CD4-positive, alpha-beta T cell treated with Interleukin-15 for 1 hour (primary cell): ENCODE measurements at places on chromosomes 2 and 18.
A peak's percentile ranks its signal among the peaks of the same experiment; 100 is the strongest.

DNA sequence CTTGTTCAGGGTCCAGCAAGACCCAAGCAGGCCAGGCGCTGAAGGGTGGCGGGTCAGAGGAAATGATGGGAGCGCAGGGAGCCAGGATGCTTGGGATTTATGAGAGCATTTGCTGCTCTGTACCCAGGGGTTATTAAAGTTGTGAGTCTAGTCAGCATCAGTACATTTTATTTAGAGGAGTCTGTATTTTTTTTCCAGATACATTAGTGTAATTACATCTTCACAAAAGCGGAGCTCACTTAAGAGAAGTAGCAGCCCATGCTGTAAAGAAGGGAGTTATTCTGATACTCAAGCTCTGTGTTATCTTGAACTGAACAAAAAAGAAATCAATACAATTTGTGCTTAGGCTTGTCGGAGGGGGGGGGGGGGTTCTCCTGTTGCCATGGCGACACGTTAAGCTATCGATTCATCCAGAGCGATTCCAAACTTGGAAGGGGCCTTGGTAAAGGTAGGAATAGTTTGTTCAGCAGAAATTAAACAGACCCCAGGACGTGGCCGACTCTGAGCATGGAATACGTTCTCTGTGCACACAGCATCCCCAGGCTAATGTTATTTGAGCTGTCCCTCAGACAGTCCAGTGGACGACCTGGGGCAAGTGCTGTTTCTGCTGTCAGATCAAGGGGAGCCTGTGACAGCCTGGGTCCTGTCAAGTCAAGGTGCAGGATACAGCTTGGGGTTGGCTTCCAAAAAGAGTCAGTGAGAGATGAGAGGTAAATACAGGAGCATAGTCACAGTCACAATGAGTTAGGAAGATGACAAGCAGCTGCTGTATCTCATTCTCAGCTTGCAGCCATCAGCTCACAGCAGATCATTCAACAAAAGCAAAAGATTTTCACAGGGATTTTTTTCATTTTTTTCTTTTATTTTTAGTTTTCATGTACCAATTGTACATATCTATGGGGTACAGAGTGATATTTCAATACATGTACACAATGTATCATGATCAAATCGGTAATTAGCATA is 387.6 kb downstream of the DCDC2C start:
- no peak for DNase-seq

GRCh38 chr18:23721696-23722480 is 32.6 kb downstream of the LAMA3 start:
- DNase-seq = no peak

- DNase-seq = no peak
Observed at GRCh38 chr18:26575865-26576217, 27.5 kb upstream of the KCTD1 start.

DNA sequence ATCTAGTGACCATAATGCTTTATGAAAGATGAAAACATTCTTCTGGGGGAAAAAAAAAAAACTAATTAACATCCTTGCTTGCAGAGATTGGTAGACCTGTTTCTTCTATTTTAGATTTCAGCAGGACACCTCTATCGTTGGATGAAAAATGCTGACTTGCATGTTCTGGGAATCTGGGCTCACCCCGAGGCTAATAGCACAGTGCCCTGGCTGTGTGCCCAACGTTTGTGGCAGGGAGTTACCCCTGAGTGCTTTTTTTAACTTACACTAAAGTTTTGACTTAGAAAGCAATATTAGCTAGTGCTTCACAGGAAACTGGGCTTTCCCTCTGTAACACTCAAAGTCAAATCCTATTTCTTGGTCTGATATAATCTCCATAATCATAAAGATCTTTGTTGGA is 233.2 kb downstream of the SLC8A1 start:
- DNase-seq = no peak

- no peak for DNase-seq
Observed at GRCh38 chr2:70947556-70948184, 12.0 kb downstream of the ATP6V1B1 start.

DNA sequence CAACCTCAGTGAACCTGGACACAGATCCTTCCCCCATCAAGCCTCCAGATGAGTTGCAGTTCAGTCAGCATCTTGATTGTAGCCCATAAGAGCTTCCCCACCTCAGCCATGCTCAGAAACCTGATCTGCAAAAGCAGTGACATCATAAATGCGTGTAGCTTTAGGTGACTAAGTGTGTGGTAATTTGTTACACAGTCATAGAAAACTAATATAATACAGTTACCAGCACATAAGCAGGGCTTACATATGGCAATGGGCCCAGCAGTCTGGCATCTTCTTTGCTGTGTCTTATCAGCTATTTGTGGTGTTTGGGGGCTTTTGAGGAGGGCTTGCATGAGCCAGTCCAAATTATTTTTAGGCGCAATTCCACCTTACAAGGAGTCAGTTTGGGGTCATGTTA is 807.0 kb downstream of the SLC4A3 start:
- DNase-seq = no peak

GRCh38 chr2:235595422-235596010 is 101.7 kb downstream of the AGAP1 start:
- DNase-seq = no peak

GRCh38 chr2:112182581-112183034 is 44.4 kb downstream of the FBLN7 start:
- peak; percentile 45 for DNase-seq

DNA sequence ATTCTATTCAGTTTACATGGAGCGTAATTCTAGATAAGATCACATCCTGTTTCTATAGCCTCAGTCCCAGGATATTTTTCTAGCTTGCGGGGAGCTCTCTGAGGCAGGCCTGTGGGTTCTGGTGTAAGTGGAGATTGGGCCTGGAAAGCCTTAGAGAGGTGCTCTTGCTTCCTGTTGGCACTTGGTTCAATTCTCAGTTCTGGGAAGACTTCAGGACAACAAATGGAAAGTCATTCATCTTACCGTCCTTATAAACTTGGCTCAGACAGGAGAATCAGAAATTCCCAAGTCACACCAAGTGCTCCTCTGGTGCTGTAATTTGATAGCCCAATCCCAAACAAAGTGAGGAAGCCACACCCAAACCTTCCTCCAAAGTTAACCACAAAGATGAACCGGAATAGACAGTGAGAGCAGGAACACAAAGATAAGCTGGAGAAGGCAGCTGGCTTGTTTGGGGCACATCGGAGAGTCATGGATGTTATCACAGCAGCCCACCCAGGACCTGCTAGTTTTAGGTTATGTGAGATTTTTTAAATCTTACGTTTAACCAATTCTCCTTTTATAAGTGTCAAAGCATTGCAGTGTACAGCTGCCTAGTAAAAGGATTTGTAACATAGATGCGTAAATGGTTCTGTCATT is 144.3 kb upstream of the MAP3K20 start:
- DNase-seq = no peak

- no peak for DNase-seq
Observed at GRCh38 chr2:144426981-144427479, 92.9 kb downstream of the ZEB2 start.

GRCh38 chr2:41741951-41742595 is 305.7 kb upstream of the PKDCC start:
- no peak for DNase-seq

GRCh38 chr2:9975805-9976447 is 24.4 kb downstream of the GRHL1 start:
- no peak for DNase-seq

DNA sequence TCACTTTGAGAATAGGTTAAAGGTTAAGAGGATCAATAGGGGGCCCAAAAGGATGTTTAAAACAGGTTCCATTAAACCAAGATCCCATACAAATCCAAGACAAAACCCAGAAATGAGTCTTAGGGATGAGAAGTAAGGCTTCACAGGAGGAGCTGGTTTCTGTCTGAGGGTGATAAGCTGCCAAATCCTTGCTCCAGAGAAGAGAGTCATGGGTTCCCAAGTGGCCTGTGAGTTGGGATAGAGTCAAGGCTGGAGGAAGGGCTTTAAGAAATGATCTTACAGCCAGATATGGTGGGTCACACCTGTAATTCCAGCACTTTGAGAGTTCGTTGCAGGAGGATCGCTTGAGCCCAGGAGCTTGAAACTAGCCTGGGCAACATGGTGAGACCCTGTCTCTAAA is 40.2 kb upstream of the LCLAT1 start:
- DNase-seq = no peak

- no peak for DNase-seq
Observed at GRCh38 chr18:24875286-24875685, 414.8 kb downstream of the HRH4 start.

DNA sequence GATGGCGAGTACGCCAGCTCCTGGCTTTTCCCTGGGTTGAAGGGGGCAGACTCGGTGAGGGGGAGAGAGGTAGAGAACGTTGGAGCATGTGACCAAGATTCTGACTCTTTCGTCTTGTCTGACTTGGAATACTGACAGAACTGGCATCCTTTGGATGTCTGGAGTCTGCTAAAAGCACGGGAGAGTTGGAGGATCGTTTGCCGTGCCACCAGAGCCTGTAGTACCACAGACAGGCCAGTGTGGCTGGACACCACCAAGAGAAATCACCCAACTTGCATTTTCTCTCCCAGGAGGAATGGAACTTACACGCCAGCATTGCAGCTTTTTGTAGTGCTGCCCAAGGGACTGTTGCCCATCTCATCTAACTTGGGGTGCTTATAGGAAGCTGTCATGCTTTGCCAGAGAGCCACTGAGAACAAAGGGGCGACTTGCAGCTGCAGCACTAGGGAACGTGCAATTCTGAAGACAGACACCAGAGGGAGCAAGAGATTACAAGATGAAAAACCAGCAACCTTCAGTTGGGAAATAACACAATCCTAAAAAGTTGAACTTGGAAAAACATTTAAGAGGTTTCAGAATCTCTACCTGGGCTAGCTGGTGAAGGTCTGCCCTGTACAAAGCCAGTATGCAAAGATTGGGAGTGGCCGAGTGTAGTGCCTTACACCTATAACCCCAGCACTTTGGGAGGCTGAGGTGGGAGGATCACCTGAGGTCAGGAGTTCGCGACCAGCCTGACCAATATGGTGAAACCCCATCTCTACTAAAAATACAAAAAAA is 24.1 kb downstream of the PSMG2 start:
- DNase-seq = peak; percentile 35

- DNase-seq = no peak
Observed at GRCh38 chr2:42556315-42556890, 12.0 kb upstream of the MTA3 start.

GRCh38 chr2:45746888-45747287 is 95.4 kb downstream of the PRKCE start:
- no peak for DNase-seq

GRCh38 chr2:12987246-12987645 is 270.5 kb downstream of the TRIB2 start:
- DNase-seq = no peak

GRCh38 chr2:239685965-239686364 is 285.1 kb upstream of the HDAC4 start:
- DNase-seq = no peak

GRCh38 chr18:49669403-49669802 is 107.5 kb downstream of the LIPG start:
- DNase-seq = no peak

DNA sequence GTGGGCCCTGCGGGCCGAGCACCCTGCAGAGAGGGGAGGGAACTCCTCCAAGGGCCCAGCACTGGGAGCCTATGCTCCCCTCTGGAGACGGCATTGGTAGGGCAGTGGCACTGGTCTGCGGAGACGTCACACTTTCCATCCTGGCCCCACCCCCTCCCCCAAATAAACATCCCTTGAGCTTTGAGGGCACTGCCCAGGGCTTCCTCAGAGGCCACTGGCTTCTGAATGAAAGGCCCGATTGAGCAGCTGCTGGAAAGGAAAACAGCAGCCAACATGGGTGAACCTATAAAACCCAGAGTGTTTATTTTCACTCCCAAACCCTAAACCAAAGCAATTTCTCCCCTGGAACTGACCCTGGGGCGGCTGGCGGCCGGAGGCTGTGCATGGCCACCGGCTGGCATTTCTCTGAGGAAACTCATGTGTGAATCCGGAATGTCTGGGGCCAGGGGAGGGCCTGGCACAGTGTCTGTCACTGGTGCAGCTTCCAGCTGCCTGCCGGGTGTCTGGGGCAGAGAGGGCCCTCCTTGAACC is 138.9 kb downstream of the DYSF start:
- no peak for DNase-seq

DNA sequence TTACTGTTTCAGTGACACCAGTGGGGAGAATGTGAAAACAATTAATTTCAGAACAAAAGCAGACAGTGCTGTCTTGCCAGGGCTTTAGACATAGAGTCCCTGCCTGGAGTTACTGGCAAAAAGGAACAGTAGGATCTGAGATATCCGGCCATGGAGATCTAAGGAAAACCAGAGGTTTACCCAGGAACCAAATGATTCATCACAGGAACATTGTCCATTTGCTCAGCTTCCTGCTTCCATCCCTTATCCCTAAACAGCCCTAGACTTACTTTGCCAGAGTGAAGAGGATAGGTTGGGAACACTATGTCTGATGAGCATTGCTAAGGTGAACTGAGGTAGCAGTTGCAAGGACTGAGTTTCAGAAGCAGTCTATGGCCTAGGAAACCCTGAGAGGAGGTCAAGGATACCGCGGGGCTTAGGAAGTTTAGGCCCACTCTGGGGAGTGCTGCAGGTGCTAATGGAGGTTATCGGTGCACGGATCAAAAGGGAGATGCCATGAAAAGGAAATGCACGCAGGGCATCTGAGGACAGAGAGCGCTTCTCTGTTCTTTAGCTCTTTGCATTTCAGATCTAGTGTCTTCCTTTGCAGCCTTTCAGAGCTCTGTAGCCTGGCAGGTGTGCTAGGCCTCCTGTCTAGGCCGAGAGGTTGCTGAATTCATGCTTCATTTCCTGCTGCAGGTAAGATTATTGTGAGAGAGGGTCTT is 223.9 kb downstream of the CDCA7 start:
- DNase-seq = no peak

DNA sequence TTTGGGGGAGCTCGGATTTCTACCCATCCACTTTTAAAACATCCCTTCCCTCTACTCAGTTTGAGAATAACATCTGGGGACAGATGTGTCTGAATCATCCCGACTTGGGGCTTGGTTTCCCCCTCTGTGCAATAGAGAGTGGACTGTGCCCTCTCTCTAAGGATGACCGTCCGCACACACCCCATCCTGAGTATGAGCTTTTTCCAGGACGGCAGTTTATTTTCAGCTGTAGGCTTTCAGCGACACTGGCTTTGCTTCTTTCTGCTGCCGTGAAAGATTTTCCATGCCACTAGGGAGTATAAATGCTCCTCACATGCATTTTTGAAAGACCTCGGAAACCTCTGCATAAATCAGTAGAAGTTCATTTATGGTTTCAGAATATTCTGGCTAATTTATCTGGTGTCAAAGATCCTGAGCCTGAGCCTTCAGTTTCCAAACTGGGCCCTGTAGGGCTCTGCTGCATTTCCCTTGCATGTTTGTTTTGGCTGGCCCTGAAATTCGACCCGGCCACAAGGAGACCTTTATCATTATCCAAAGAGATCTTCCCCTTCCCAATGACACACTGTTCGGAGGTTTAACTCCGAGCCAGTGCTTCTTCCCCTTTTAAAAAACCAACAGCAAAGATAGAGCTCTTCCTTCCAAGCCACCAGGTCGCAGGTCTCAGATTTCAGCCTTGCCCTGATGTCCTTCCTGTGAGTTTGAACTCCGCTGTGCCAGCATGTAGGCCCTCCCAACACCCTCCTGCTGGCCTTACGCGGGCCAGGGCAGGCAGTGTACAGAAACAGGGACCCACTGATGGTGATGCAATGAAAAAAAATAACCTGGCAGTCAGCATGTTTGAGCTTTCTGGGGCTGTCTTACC is 53.3 kb downstream of the FECH start:
- DNase-seq = no peak

- no peak for DNase-seq
Observed at GRCh38 chr2:77807531-77808215, 285.5 kb upstream of the LRRTM4 start.
